NCI-H748 treated with DMSO at 0.1 percent for 48 hours (cell line): ENCODE measurements at places on chromosomes 7 and 10.

DNA sequence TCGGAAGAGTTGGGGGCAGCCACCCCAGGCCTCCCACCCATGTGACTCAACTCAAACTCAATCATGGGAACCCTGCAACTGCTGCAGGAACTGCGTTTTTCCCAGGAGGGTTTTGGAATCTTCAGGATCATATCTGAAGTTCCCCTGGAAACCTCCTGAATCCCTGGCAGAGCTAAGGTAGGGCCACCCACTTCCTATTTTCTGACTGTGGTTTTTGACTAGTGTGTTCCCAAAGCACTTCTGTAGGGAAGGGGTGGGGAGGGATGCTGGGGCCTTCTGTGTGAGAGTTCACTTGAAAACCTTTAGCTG, 127.6 kb upstream of the UNC5B start:
- DNase-seq, result no peak

DNA sequence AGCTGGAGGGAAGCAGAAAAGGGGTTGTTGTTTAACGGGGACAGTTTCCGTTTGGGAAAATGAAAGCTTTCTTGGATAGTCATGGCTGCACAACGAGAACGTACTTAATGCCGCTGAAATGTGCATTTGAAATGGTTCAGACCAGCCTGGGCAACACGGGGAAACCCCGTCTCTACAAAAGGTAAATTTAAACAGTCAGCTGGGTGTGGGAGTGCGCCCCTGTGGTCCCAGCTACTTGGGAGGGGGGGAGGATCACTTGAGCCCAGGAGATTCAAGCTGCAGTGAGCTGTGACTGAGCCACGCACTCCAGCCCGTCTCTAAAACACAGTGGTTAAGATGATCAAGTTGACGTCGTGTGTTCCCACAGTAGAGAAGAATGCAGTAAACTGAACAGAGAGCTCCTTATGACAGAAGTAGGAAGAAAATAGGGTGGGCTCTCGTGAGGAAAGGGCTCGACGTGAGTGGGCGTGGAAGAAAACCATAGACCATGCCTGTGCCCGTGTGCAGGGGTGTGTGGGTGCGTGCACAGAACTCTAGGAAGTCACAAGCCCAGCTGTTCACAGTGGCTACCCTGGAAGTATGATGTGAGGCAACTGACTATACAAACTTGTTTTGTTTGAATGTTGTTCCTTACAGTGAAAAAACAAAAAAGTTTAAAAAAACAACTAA, 4.1 kb upstream of the FUOM start:
- no peak for DNase-seq

GRCh38 chr10:31930023-31930751, 1.6 kb upstream of the ARHGAP12 start:
- DNase-seq, result no peak

GRCh38 chr7:146255609-146256008, 139.0 kb downstream of the CNTNAP2 start:
- no peak for DNase-seq

GRCh38 chr7:141956084-141956483, 9.3 kb upstream of the CLEC5A start:
- DNase-seq, result no peak

DNA sequence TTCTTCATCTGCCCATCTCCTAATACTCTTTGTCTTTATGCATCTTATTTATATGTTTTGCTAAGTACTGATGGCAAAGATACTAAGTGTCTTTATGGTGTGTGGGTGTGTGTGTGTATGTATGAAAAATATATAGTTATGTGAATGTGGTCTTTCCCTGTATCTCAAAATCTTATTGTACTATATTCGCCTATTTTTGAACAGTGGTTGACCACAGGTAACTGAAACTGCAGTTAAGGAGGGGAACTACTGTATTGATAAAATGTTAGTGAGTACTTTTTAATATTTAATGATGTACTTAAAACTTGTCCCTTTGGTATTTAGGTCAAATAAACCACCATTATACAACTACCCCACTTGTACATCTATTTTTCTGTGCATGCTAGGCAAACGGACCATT, 85.9 kb downstream of the ADD3 start:
- no peak for DNase-seq

GRCh38 chr7:70655694-70656093, 476.2 kb upstream of the GALNT17 start:
- DNase-seq, result no peak

GRCh38 chr10:12350167-12350872, 973 bp downstream of the CAMK1D start:
- peak; percentile 11 for DNase-seq

- DNase-seq, result no peak
Observed at GRCh38 chr10:111004016-111004415, 72.8 kb upstream of the ADRA2A start.

DNA sequence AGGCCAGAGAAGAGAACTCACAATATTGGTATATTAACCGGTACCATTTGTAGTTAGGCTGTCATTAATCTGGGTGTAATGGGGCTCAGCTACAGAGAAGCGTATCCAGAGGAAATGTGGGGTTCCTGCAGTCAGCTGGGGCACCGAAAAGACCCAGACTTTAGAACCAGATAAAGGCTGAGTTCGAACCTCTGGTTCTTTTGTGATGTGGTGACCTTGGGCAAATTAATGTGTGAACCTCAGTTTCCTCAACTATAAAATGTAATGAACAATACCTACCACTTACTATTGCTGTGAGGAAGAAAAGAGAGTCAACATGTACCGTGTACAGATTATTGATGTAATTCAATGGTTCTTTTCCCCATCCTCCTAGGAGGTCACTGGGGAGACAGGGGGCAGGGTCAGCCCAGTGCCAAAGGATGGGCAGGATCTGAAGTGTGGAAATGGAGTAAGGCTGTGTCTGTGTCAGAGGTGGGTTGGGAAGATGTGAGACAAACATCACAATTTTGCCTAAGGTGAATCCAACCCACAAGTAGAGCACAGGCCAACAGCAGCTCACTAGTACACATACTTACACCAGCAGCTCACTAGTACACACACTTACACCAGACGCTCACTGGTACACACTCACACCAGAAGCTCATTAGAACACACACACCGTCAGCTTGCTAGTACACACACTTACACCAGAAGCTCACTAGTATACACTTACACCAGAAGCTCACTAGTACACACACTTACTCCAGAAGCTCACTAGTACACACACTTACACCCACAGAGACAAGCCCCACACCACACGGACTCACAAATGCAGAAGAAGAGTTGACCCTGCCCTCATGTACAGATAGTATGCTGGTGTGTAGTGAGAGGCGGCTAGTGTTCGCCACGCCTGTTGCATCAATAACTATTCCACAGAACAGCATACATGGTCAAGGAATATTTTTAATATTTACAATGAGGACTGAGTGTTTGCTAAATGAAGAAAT, 28.0 kb downstream of the PRSS2 start:
- no peak for DNase-seq

- no peak for DNase-seq
Observed at GRCh38 chr10:103479135-103479534, at the start of gene CALHM3. CALHM3 (minus strand) TSS chr10:103479240; CDS start chr10:103479032, 208 bp downstream.

GRCh38 chr10:43204943-43205671, 61.8 kb downstream of the RASGEF1A start:
- DNase-seq, result no peak

GRCh38 chr7:8217200-8218068, 44.5 kb downstream of the ICA1 start:
- DNase-seq, result peak; percentile 70

DNA sequence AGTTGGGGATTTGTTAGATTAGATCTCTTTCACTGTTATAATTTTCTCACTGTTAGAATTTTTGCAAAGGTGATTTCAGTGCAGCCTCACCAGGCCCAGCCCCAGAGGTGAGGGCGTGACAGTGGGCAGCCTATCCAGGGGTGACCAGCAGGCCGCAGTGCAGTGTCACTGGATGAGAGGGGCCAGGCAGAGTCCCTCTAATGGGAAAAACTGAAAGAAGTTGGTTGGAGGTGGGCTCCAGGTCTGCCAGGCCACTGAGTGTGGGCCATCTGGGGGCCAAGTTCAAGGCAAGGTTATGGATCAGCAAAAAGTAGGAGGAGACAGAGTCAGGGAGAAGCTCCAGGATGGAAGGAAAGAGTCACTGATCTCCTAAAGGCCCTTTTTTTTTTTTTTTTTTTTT, 90.5 kb upstream of the SDK1 start:
- DNase-seq, result no peak

DNA sequence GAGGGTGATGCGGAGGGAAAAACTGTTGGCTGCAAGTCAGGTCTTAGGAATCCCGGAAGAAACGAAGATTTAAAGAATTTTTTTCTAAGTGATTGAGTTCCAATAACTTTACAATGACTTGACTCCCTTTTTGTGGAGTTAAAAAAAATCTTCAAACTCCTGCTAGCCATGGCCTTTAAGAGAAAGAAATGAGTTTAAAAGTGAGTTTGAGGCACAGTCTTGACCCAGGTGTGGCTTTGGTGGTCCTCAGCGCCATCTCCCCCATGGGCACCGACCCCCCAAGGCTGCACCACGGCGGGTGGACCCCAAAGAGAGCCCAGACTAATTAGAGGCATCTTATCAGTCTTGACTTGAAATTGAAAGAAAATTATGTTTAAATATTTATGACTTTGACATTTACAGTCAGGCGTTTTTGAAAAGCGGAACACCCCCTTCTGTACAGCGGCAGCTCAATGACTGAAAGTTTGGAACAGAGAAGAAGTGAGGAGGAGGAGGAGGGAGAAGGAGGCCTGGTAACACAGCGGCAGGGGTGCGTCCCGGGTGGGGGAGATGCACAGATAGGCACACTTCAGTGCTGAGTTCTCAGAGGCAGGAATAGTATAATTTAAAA, 349.6 kb downstream of the DNAJB6 start:
- no peak for DNase-seq
